NCI-H187 (cell line): ENCODE measurements at places on chromosomes 5 and 9.

DNA sequence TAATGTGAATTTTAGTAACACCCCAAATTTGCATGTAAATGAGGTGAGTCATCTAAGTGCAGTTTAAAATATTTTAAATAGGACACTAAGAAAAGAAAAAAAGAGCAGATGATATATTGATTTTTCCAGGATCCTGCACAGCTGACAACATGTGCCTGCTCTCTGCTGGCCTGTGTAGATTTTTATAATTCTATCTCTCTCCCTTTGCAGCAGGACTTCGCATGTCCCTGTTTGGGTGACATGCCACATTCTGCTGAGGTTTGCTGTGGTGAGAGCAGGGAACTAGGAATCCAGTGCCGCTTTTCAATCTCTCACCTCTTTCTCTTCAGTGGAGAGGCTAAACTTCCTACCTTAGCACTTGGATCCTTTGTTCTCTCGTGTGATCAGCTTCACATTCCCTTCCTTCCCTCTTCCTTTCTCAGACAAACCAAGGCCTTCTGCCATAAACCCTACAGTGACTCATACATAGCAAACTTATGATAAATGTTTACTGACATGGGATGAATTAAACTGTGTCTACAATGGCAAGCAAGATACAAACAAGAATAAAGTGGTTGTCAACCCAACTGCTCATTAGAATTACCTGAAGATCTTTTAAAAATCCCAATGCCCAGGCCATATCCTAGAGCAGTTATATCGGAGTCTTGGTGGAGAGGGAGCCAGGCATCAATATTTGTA lies 198.8 kb upstream of the EFNA5 start:
- DNase-seq: no peak

GRCh38 chr9:22005021-22005701 lies 3.9 kb downstream of the CDKN2B start:
- DNase-seq: no peak

DNA sequence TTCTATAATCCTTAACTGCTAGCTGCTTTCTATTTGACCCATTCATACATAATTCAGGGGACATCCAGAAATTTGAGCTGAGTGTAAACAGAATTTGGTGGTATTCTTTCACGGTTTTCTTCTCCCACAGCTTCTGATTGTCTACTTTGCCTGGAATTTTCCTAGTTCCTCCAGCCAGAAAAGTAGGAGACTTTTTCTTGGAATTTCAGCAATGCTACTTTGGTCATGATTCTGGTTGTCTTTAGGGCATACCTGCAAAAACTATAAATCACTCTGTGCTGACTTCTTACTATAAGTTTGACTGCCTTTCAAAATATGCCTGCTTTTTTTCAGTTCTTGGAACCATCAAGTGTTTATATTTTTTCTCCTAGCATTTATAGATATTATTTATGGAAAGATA lies 260.2 kb downstream of the TMEM38B start:
- DNase-seq: no peak

DNA sequence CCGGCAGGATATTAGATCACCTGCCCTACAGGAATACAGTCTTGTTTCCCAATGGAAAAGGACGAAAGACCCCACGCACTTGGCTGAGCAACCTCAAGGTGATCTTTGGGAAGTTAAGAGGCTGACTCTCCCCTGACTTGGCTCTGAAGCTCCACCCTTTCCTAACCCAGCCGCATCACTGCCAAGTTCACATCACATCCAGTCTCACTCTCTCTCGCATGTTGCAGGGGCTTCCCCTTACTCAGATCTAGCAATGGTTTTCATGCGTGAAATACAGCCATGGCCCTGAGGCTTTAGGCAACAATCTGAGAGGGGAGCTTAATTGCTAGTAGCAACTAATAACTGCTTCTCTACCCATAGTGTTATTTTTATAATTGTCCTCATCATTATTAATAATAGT lies 211.6 kb downstream of the DOCK8 start:
- no peak for DNase-seq

- DNase-seq: no peak
Observed at GRCh38 chr5:179923436-179923835, 15.7 kb upstream of the TBC1D9B start.

DNA sequence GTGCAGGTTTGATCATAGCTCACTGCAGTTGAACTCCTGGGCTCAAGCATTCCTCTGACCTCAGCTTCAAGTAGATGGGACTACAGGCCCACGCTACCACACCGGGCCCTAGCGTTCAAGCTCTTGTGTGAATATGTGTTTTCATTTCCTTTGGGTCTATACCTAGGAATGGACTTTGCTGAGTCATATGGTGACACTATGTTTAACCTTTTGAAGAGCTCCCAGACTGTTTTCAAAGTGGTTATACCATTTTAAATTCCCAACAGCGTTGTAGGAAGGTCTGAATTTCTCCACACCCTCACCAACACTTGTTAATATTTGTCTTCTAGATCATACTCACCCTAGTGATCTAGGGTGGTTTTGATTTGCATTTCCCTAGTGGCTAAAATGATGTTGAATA lies 33.5 kb downstream of the FAF2 start:
- DNase-seq: no peak

DNA sequence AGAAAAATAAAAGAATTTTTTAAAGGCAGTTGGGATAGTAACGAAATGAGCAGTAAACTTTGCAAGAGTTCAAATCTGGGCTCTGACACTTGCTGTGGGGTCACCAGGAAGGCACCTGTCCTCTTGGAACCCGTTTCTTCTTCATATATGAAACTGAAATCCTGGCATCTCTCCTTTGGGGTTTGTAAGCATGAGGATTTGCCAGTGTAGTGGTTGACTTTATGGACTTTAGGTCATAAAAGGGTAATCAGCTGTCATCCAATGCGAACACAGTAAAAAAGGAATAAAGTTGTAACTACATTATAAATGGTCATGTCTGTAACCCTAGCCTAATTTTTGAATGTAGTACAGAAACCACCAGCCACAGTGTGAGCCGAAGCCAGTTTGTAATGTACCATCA lies 1.3 kb downstream of the RAB14 start:
- DNase-seq: no peak

DNA sequence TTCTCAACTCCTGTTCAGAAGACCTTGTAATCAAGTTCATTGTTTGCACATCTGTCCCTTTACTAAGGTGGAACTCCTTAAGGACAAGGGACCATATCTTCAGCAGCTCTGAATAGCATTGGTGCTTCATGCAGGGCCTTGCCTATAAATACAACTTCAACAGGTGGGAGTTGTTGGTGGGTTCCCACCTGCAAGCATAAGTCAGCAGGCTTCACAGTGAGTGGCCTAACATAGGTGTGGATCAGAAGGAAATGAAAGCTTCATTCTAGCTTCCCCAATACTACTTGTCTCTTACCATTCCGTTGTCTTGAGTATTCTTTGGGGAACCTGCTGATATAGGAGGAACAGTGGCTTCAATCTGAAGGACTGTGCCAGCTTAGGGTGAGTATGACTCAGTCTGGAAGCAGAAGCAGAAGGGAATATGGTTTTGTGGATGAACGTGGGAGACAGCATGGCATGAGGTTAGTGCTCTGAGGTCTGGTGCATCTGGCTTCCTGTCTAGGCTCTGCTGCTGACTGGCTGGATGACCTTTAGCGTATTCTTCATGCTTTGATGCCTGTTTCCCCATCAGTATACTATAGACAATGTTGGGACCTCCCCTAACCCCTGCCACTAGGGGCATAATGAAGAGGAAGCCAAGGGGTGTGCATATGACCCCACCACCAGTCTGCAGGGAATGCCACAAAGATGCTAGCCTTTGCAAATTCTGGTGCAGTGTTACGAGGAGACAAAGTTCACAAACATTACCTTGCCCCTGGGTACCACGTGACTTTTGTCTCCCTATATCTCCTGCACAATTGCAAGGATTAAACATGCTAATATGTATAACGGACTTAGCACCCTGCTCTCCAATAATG lies 192.3 kb downstream of the PALM2AKAP2 start:
- DNase-seq: no peak

DNA sequence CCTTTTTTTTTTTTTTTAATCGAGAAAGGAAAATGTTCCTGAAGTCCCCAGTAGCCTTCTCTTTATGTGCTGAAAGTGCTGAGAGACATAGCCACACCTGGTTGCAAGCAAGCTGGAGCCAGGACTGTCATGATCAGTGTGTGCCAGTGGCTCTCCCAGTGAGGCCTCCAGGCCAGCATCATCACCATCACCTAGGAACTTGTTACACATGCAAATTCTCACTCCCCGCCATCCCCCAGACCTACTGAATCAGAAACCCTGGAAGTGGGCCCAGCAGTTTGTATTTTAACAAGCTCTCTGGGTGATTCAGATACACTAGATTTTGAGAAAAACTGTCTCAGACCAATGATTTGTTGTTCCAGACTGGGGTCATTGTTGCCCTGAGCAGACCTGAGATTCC lies 181.9 kb upstream of the GLRA1 start:
- no peak for DNase-seq

DNA sequence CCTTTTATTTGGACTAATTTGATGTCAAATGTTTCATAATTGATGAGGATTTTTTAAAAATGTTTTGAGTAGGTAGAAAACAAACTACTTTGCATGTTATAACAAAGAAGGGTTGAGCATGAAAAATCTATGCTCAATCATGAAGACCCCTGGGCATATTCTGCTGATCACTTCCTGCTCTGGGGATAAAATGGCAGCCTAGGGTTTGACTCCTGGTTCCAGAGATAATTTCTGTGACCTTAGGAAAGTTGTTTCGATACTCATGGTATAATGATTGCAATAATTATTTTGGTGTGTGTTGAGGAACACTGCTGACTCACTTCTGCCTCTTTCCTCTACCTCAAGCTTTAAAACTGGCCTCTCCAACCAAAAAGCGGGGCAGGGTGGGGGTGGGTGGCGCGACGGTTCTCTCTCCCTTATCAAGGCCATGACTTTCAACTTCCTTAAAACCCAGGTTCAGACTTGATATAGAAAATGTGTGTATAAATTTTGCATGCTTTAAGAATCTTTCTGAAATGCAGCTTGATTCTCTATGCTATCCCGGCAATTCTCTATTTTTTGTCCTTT lies 6.0 kb upstream of the PIP5K1B start:
- no peak for DNase-seq

DNA sequence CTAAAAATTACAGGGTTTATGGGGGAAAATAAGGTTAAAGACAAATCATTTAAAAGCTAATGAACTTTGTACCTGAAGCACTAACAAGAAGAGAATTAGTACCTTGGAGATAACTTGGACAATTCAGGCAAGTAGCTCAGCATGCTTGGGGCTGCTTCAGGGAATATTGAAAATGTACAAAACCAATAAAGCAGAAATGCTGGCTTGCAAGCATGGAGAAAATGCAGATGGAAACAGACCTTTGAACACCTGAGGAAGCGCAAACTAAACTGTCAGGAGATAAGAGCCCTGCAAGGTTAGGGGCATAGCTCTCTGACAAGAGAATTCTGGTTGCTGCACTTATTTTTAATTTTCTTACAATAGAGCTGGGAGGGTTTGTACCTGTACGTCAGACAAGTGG lies 42.6 kb upstream of the C5orf47 start:
- no peak for DNase-seq

DNA sequence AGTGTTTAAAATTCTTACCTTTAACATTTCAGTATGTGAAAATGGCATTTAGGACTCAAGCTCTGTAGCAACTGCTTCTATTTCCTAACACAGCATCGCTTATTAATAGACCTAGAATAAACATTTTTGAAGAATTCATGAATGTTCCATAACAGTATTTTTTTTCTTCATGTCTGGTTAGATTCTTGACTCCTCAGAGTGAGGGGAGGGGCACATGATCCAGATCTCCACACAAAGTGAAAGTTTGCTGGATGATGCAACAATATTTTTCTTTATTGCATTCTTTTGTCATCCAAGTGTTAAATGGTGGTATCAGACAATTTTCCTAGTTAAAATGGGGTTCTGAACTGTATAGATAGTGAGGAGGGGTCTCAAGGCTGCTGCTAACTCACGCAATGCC lies 130.8 kb upstream of the MAN2A1 start:
- no peak for DNase-seq

DNA sequence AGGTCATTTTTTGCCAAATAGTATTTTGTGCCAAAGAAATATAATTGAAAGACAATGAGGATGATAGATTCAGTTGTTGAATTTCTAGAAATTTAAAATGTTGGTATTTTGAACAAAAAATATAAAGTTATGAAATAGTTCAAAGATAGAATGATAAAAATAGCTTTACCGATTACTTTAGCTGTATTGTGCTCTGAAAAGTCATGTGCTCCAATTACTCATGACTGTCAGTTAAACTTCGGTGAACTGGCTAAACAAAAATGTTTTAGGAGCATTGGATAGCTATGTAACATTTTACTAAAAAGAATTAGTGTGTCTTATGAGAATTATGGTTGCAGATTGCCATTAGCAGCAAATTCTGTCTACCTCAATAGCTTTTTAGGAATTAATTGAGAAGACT lies 177.3 kb upstream of the VCAN start:
- DNase-seq: no peak

DNA sequence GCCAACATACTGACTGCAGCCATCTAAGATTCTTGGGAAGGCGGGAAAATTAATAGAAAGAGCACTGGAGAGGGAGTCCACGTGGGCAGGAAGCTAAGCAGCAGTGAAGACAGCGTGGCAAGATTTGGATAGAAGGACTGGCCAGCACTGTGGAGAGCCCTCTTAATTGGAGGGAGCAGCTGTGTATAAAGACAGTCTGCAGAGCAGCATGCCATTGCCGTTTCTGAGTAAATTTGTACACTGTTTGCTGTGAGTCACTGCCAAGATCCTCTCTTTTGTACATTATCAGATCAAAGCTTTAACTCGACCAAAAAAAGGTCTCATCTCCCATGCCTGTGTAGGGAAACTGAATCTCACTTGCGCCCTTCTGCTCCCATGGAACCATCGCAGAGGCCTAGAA lies 45.3 kb downstream of the INSYN2B start:
- DNase-seq: no peak

GRCh38 chr9:89525446-89526374 lies 27.8 kb upstream of the SEMA4D start:
- DNase-seq: no peak

- no peak for DNase-seq
Observed at GRCh38 chr5:135028791-135029476, 5.1 kb downstream of the PITX1 start.

DNA sequence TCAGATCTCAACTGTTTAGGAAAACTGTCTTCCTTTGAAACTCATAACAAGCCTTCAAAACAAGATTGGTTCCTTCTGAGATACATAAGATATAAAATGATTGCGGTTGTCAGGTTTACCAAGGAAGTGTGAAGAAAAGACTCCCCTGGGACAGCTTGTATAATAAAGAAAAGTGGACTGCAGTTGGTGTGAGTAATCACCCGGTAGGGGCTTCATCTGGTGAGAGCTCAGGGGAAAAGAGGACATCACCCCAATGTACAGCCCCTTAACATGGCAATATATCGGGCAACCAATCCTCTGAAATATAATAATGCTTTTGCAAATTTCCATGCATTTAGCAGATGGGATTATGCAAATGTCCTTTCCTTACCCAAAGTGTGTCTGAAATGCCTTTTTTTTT lies 216.5 kb upstream of the KLF9 start:
- no peak for DNase-seq

GRCh38 chr5:164651546-164652275 lies 1146.3 kb downstream of the MAT2B start:
- DNase-seq: no peak

GRCh38 chr5:178078197-178079010 lies 34.9 kb upstream of the N4BP3 start:
- DNase-seq: no peak

- DNase-seq: no peak
Observed at GRCh38 chr9:89845321-89845720, 240.5 kb downstream of the GADD45G start.
